OCI-LY7 (cell line): ENCODE measurements at places on chromosomes 12 and 14. TPM values are rescaled to one million over a fixed set of nuclear protein-coding genes. Genes with fewer than 3 reads are reported as not detected.
A peak's percentile ranks its signal among the peaks of the same experiment; 100 is the strongest.

The LHX5 gene
- total RNA-seq, result not detected in 2 replicates

The PZP gene
- not detected in 2 replicates for total RNA-seq

The PTPRQ gene
- not detected in 2 replicates for total RNA-seq

The OTOGL gene
- total RNA-seq, result not detected in 2 replicates

GRCh38 chr12:94644141-94644979 lies 6.0 kb downstream of the TMCC3 start:
- peak; percentile 41 for DNase-seq

- DNase-seq, result no peak
Measured at GRCh38 chr14:51118993-51119392, 24.1 kb upstream of the TRIM9 start.

DNA sequence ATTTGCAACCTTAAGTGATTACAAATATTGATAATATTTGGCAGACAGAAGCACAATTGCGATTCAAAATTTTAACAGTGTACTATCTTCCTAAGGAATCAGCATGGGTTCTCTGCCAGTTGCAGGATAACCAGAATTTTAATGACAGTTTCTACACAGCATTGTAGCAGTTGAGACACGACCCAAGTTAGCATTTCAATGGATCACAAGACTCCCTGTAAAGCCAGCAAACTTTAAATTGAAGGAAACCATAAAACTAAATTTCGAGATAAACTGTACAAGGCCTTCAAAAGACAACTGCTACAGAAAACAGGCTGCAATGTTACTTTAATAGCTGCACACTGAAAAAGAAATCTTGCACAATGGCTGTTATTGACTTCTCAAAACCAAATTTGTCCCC lies 154.9 kb downstream of the MED13L start:
- DNase-seq, result no peak

DNA sequence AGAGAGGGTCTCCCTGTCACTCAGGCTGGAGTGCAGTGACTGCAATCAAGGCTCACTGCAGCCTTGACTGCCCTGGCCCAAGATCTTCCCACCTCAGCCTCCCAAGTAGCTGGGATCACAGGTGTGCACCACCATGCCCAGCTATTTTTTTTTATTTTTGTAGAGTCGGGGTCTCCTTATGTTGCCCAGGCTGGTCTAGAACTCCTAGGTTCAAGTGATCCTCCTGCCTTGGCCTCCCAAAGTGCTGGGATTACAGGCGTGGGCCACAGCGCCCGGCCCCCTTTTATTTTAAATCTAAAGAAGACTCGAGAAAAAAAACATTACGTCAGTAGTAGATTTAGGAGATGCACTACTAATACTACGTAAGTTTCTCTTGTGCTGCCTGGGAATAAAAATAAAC lies 14.3 kb downstream of the FOS start:
- DNase-seq, result no peak

DNA sequence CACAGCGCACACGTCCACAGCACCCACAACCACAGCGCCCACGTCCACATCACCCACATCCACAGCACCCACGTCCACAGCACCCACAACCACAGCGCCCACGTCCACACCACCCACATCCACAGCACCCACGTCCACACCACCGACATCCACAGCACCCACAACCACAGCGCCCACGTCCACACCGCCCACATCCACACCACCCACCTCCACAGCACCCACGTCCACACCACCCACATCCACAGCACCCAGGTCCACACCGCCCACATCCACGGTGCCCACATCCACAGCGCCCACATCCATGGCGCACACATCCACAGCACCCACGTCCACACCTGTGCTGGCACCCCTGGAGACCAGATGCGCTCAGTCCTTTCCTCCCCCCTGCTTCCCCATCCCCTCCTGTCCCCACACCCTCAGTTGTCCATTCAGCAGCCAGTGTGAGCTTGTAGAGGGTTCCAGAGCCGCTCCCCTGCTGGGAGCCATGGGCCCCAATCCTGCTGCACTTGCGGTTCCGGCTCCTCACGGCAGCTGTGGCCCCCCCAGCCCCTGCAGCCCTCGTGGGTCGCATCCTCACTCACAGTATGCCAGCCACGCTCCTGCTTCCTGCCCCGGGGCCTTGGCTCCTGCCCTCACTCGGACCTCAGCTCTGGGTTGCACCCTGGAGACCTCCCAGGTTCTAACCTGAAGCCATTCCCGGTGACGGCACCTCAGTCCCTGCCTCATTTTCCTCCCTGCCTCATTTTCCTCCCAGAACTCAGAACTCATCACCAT lies 37.8 kb downstream of the GALNT9 start:
- no peak for DNase-seq

DNA sequence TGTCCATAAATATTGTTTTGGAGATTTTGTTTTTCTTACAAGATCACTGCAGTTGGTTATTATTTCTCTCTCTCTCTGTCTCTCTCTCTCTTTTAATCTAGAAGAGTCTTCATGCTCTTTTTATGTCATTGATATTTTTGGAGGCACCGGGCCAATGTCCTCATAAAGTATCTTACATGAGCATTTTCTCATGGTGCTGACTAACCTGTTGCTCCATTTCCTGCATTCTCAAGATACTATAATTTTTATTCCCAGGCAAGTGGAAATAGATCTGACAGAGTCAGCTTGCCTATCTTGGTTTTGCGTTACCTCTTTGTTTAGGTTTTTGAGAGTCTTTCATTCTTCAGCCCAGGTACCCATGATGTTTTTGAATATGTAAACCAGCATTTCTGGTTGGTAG lies 938.8 kb upstream of the FBXO33 start:
- DNase-seq, result no peak
